ENCODE measurements at places on chromosomes 3 and 15. TPM values are rescaled to one million over a fixed set of nuclear protein-coding genes. Genes with fewer than 3 reads are reported as not detected.

DNA sequence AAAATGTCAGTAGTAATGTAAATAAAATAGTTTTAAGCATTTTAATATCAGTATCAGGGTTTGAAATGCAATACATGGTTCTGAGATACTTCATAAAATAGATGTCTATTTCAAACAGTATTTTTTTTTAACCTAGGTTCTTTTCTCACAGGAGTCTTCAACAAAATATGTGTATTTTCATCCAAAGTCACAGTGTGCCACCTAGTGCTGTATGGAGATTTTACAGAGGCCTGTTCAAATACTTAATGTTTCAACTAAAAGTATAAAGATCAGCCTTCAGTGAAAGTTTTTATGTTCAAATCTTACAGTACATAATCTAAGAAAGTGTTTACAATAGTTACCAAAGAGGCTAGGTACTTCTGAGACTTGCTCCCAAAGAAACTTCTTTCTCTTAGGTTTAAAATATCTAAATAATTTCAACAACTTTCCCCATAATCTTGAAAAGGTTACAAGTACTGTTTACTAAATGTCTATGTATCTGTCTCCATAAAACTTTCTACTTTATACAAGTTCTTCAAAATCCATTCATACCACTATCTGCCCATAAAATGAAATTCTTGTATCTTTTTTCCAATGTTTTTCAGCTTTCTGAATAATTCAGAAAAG is 38.3 kb downstream of the SCAPER start:
- no peak for DNase-seq

The ATP13A5 gene
- total RNA-seq: not detected

The PLA2G4F gene
- total RNA-seq: not detected

The STRA6 gene
- total RNA-seq: not detected

The FEZF2 gene
- total RNA-seq: not detected
